ENCODE measurements at places on chromosomes 12 and 14.

DNA sequence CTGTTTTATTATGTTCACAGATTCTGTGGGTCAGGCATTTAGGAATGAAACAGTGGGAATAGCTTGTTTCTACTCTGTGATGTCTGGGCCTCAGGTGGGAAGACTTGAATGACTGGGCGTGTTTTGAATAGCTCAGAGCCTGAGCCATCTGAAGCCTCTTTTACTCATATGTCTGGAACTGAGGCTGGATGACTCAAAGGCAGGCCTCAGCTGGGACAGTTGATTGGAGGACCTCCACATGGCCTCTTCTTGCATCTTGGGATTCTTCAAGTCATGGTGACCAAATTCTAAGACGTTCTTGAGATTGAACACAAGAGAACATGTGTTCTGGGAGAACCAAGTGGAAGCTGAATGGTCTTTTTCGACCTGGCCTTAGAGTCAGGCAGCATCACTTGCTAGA, 45.8 kb upstream of the TBX3 start:
- no peak for DNase-seq

- no peak for DNase-seq
Measured at GRCh38 chr12:115983226-115983798, 294.2 kb downstream of the MED13L start.

- no peak for DNase-seq
Measured at GRCh38 chr12:117152793-117153775, 37.2 kb downstream of the FBXO21 start.

DNA sequence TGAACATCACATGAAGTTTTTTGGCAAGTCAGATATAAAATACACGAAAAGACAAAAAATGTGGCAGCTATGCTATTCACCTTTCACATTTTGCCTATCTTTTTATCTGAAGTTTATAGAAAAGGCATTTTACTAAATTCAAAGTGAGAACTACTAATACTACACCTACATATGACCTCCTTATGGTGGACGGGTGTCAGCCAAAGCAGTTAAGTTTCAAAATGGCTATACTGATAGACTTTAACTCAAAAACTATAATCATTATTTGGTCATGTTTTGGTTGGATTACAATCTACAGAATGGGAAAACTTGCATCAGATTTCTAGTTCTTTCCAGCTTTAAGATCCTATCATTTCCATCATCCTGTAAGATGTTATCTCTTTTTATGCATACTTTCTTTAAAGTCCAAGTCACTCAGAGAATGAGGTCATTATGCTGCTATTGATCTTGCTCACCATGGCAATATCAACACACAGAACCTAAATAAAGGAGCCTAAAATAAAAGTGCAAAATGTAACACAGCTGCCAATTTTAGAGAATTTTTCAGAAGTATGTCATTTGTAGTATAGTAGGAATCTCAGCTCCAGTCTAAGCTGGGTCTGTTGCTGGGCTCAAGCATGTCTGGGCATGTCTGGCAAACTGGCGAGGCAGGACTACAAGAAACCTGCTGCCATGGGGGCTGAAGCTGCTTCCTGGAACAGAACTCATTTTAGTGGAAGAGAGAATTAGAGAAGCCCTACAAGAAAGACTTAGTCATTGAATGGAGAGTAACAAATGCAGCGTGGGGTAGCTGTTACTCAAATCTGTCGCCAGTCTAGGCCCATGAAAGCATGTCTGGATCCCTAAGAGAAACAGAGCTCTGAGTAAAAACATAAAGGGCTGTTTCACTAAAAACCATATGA, 7.6 kb upstream of the AEBP2 start:
- DNase-seq, result no peak

DNA sequence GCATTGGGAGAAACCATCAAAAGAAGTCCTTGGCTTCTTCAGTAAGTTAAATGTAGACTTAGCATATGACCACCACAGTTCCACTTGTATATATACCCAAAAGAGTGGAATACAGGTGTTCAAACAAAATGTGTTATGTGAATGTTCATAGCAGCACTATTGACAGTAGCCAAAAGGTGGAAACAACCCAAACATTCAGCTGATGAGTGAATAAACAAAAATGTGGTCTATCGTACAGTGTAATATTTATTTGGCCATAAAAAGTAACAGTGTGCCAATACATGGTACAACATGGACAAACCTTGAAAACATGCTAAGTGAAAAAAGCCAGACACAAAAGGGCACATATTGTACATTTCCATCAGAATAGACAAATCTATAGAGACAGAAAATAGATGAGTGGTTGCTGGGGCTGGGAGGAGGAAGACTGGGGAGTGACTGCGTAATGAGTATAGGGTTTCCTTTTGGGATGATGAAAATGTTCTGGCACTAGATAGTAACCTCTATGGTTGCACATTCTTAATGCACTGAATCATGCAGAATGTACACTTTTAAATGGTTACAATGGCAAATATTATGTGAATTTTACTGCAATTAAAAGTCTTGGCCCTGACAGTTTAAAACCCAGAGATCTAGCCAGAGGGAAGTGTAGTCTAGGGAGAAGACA, 5.5 kb downstream of the ERP29 start:
- no peak for DNase-seq

- DNase-seq, result no peak
Measured at GRCh38 chr12:118714051-118714460, 267.3 kb upstream of the SRRM4 start.

GRCh38 chr12:62604871-62605270, 138.2 kb downstream of the MON2 start:
- no peak for DNase-seq

GRCh38 chr14:51168215-51168613, 71.8 kb upstream of the TMX1 start:
- no peak for DNase-seq

- no peak for DNase-seq
Measured at GRCh38 chr14:21090194-21090939, 8.1 kb downstream of the ZNF219 start.

DNA sequence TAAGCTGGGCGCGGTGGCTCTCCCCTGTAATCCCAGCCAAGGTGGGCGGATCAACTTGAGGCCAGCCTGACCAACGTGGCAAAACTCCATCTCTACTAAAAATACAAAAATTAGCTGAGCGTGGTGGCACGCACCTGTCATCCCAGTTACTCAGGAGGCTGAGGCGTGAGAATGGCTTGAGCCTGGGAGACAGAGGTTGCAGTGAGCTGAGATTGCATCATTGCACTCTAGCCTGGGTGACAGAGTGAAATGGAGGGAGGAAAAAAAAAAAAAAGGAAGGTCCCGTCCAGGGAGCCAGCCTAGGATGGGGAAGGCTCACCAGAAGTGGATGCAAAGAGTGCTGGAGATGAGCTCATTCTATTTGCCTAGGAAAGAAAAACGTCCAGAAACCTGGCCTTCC, 1.9 kb upstream of the CD27 start:
- DNase-seq, result no peak

DNA sequence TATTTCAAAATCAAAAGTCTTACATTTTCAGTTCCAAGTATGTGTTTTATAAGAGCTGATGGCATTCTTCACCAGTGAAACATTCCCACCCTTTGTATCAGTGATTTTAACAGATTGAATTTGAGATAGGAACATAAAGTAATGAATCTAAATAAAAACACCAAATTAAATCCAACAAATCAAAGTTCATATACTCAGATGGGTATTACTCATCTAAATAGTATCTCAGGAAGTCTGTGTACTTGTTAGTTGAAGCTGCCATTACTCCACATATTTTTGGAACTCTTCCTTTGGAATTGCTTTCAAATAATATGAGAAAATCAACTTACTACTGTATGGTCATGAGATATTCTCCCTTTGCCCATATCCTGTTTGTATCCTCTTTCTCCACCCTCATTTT, 89.1 kb downstream of the MIA2 start:
- no peak for DNase-seq

- DNase-seq, result no peak
Measured at GRCh38 chr12:10612984-10613348, 443 bp downstream of the MAGOHB start.

GRCh38 chr14:66359500-66359899, 126.7 kb upstream of the CCDC196 start:
- DNase-seq, result no peak

DNA sequence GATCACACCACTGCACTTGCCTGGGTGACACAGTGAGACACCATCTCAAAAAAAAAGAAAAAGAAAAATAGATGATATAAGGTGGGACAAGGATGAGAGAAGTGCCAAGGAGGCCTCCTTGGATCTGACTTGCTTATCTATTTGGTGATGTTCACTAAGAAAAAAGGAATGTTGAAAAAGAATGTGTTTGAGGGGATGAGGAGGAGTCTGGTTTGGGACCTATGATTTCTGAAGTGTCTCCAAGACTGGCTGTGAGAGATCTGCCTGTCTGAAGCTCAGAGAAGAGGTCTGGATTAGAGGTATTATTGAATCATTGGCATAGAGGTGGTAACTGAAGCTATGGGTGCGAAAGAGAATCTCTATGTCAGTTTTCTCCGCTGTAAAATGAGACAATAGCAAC, 42.8 kb downstream of the BCAT1 start:
- DNase-seq, result no peak

GRCh38 chr12:78155546-78155945, 324.9 kb downstream of the NAV3 start:
- no peak for DNase-seq

GRCh38 chr12:120873226-120873625, 30.9 kb downstream of the SPPL3 start:
- no peak for DNase-seq

DNA sequence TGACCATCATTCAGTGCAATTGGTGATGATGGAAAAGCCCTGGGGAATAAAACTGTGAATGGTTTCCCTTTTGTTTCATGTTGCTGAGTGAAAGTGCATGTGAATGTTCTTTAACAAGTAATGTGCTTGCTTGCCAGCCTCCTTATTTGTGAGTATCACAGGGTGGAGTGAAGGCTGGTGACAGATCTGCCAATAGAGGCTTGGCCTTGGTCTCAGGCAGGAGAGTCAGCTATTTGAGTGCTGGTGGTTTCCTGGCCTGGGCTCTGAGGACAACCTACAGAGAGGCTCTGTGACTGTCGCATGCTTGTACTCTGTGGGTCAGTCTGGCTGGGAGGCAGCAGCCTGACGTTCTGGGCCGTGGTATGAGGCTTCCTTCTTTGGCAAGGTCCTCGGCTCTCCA, 20.7 kb downstream of the KRT85 start:
- no peak for DNase-seq

DNA sequence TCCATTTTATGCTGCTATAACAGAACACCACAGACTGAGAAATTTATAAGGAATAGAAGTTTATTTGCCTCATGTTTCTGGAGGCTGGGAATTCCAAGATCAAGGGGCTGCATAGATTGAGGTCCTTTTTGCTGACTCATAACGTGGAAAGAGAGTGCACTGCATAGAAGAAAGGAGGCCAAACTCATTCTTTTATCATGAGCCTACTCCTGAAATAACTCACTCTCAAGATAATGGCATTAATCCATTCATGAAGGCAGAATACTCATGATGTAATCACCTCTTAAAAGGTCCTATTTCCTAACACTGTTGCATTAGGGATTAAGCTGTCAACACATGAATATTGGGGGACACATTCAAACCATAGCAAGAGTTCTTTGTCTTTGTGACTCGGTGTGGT, 60.0 kb upstream of the FBXO33 start:
- DNase-seq, result no peak

Data from stimulated activated CD8-positive, alpha-beta memory T cell treated with anti-CD3 and anti-CD28 coated beads, Interleukin-7, amount 100 ng/mL, for 1 hour (primary cell).